ENCODE measurements at places on chromosomes 3 and 15. TPM values are rescaled to one million over a fixed set of nuclear protein-coding genes. Genes with fewer than 3 reads are reported as not detected.
A peak's percentile ranks its signal among the peaks of the same experiment; 100 is the strongest.

The STRC gene
- 0.41 TPM for polyA plus RNA-seq

The GLDN gene
- 1.1 TPM for polyA plus RNA-seq

DNA sequence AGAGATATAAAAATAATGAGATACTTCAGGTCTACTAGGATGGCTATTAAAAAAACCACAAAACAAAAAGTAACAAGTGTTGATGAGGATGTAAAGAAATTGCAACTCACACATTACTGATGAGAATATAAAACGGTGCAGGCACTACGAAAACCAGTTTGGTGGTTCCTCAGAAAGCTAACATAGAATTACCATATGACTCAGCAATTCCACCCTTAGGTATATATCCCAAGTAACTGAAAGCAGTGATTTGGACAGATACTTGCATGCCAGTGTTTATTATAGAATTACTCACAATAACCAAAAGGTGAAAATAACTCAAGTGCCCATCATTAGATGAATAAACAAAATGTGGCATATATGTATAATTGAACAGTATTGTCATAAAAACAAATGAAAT, 87.5 kb upstream of the MELTF start:
- H3K4me3 ChIP-seq, result no peak overlapping the region
- H3K4me1 ChIP-seq, result no peaks in the 10 kb centered on the region
- no peaks in the 10 kb centered on the region for H3K27me3 ChIP-seq
- H3K36me3 ChIP-seq, result peaks cover 58% of the 10 kb centered on the region

- no peak overlapping the region for H3K4me3 ChIP-seq
- no peaks in the 10 kb centered on the region for H3K27me3 ChIP-seq
- H3K36me3 ChIP-seq, result no peaks in the 10 kb centered on the region
- no peaks in the 10 kb centered on the region for H3K4me1 ChIP-seq
- DNase-seq, result no peak
These were observed 141.8 kb downstream of the EEFSEC start for GRCh38 chr3:128294999-128295468.

GRCh38 chr3:52188556-52188955, 9.4 kb upstream of the ALAS1 start:
- peak; percentile 20 for DNase-seq
- no peak overlapping the region for H3K4me3 ChIP-seq
- peak overlapping the region; percentile 43 for H3K27ac ChIP-seq

DNA sequence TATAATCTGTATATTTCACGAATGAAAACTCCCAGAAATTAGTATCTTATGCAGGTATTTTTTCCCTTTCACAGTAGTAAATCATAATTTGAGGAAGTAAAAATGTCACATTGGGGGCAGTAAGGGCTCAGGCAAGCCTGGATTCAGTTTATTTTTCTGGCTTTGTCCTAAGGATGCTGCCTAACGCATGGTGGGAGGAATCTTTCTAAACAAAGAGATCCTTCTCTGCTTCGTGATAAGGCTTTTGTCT, 35.7 kb downstream of the DNASE1L3 start:
- no peaks in the 10 kb centered on the region for H3K36me3 ChIP-seq
- H3K27ac ChIP-seq, result peak overlapping the region; percentile 7
- H3K4me3 ChIP-seq, result no peak overlapping the region
- DNase-seq, result no peak
- peaks cover 23% of the 10 kb centered on the region for H3K4me1 ChIP-seq
- no peaks in the 10 kb centered on the region for H3K27me3 ChIP-seq

DNA sequence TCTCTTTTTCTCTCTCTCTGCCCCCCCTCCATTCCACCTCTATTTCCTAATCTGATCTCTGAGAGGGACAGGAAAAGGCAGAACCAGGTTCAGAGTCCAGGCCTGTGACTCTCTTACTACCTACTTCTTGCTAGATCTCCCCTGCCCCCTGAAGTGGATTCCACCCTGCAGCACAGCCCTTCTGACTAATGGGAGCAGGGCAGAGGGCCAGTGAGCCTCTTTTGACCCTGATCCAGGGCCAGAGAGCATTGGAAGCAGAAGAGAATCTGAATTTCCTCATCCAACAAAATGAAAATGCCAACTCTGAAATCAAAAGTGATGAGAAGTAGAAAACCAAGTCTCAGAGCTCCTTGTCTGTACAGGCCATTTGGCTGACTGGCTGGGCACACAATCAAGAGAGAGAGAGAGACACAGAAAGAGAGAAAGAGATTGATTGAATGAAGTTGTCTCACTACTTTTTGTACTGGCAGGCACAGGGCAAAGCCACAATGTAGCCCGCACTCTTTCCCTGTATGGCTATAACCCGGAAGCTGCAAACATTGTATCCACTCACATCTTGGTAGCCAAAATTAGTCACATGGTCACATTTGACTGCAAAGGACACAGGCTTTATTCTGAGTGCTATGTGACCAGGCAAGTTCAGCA, 31.6 kb upstream of the GLCE start:
- no peaks in the 10 kb centered on the region for H3K36me3 ChIP-seq
- H3K27me3 ChIP-seq, result no peaks in the 10 kb centered on the region
- no peak overlapping the region for H3K4me3 ChIP-seq
- DNase-seq, result no peak
- peaks cover 25% of the 10 kb centered on the region for H3K4me1 ChIP-seq
